ENCODE measurements at places on chromosomes 6 and 20.
A peak's percentile ranks its signal among the peaks of the same experiment; 100 is the strongest.

GRCh38 chr20:2757969-2758368, 42.5 kb downstream of the CPXM1 start:
- no peak for DNase-seq

DNA sequence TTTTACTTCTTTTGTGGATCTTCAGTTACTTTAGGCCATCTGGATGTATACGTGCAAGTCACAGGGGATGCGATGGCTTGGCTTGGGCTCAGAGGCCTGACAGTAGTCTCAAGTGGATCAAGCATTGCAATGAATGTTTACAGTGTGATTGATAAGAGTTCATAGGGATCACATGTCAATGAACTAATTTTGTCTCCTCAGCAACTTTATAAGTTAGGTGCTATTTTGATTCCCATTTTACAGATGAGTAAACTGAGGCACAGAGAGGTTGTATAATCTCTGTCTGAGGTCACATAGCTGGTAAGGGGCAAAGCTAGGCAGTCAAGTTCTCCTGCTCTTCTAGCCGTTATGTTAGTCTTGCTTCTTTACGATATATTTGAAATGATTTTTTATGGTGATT, 13.5 kb downstream of the MEI4 start:
- no peak for DNase-seq

DNA sequence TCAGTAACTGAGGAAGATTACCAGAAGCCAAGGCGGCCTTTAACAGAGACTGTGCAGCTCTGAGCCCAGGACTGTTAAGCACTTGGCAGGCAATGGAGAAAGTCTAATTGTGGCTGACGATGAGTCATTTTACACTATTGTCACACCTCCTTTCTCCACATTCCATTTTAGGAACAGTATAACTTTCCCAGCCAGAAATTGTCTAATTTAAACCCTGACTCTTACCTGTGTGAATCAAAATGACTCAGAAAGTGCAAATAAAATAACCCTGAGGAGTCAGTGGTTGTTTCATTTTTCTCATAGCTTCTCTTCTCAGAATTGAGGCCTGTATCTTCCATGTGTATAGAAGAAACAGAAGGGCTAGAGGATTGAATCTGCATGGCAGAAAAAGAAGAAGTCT, 40.0 kb upstream of the OPN5 start:
- DNase-seq, result no peak

GRCh38 chr6:73929405-73929804, 233.4 kb downstream of the CD109 start:
- DNase-seq, result no peak

GRCh38 chr6:99416892-99417767, 8.0 kb downstream of the PNISR start:
- DNase-seq, result no peak

GRCh38 chr6:162917506-162917905, 189.7 kb downstream of the PACRG start:
- DNase-seq, result peak; percentile 23

GRCh38 chr20:58111310-58112016, 117.0 kb downstream of the ANKRD60 start:
- no peak for DNase-seq

DNA sequence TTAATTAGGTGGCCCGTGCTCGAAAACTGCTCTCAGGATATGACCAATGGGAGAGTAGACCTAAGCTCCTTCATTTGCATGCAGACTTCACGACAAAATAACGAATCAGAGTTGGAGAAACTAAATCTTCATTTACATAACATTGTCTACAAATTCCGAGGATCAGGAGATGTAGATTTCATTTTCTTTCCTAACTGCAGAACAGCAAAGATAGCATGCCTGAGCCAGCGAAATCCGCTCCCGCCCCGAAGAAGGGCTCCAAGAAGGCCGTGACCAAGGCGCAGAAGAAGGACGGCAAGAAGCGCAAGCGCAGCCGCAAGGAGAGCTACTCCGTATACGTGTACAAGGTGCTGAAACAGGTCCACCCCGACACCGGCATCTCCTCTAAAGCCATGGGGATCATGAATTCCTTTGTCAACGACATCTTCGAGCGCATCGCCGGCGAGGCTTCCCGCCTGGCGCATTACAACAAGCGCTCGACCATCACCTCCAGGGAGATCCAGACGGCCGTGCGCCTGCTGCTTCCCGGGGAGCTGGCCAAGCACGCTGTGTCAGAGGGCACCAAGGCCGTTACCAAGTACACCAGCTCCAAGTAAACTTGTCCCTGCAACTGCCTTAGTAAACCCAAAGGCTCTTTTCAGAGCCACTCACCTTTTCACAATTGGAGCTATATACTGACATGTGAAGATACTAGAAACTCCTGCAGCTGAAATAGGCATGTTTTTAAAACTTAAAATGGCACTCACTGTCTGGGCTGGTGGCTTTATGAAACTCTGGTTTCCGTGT, 96.5 kb downstream of the HFE start:
- no peak for DNase-seq

DNA sequence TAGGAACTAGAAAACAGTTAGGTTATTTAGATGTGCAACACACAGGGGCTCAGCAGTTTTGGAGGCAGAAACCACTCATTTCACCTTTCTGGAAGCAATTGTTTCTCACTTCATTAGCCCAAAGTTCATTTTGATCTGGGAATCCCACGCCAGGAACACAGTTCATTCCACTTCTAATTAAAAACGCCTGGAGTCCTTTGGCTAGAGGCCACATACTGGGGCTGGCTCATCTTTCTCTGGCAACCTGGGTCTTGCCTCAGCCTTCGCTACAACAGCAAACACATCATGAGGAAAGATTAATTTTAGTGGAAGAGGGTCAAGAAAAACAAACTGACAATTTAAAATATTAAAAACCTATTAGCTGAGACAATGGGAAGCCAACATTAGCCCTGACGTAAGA, 69.7 kb downstream of the RFPL4B start:
- DNase-seq, result no peak

DNA sequence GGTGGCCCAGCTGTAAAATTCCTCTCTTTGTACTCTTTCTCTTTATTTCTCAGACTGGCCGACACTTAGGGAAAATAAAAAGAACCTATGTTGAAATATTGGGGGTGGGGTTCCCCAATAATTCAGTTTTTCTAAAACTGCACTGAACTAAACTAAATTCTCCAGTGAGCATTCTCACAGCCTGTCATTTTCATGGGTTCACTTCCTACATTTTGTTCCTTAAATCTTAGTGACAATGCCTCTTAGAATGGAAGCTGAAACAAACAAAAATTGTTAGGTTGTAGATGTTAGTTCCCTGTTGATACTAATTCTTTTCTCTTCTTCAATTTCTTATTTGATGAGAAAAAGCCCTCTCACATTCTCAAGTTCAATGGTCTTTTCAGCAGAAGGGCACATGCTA, 35.8 kb upstream of the IFNGR1 start:
- DNase-seq, result no peak

DNA sequence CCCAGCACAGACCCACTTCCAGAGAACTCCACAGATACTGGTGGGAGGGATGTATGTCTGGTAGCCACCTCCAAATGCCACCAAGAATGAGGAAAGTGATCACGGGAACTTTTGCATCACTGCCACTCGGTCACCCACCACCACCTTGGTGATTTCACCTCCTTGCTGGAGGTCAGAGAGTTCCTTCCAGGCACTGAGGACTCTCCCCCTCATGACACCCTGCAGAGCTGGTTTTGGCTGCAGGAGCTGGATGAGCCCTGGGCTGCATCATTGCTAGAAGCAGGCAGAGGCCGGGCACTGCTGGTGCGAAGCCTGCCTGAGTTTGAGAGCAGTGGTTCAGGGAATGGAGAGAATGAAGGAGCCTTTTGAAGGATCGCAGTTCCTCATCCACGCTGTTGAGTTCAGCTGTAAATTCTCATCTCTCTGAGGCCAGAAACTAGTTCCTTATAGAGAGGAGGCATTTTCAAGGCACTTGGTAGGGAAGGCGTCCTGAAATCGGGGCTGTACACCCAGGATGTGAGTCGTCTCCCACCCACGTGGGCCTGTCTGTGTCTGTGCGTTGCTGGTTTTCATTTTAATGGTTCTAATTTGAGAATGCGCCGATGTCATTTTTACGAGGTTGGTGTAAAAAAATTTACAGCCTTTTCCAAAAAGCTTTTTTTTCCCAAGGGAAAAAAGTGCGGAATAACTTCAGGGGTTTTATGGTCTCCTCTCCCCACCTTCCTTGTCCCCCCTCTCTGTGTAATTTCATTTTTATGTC, 25.0 kb downstream of the FOXP4 start:
- DNase-seq, result no peak

DNA sequence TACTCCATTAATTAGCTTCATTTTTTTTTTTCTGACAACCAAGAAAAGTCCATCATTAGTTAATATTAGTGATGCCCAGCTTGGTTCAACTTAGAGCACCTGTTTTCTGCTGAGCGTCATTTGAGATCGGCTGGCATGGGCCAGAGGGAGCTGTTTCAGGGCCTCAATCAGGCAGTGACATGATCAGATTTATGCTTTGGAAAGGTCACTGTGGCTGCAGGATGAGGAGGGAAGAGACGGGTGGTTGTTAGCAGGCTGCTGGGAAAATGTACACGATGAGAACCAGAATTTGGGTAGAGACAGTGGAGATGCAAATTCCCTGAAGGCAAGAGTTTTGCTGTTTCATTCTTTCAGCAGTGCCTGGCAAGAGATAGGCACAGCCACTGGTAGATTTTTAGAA, 4.4 kb upstream of the STX16 start:
- no peak for DNase-seq

DNA sequence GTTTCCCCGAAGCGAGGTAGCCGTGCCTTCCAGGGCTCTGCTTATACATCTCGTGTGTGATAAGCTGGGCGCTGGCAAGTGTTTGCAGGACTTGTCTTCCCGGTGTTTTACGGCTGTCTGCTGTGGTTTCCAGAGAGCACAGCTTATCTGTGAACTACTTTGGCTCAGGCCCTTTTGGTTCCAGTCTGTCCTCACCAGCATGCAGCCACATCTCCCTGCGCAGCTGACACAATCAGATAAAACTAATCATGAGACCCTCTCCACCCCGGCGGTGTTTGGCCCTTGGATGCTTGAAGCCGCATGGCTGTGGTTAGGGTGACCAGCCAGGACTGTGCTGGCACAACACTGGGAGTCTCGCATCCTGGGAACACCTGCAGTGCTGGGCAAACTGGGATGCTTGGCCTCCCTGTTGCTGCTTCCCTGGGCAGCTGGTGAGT, 241.8 kb upstream of the FOXQ1 start:
- DNase-seq, result no peak

DNA sequence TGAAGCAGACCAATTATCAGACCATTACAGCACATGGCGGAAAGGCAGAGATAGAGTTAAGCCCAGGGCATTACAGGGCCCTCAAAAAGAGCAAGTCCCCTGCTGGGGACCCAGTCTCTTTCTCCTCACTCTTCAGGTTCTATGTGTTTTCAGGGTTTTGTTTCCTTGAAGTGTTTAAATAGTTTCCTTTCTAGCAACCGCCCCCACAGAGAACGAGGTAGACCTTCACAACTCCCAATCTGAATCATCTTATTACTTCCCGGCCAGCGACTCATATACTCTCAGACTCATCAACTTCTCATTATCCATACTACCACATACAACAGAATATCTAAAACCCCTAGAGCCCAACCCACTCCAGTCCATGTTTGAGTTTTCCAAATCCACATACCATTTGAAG, 526.6 kb upstream of the ARID1B start:
- DNase-seq, result no peak

DNA sequence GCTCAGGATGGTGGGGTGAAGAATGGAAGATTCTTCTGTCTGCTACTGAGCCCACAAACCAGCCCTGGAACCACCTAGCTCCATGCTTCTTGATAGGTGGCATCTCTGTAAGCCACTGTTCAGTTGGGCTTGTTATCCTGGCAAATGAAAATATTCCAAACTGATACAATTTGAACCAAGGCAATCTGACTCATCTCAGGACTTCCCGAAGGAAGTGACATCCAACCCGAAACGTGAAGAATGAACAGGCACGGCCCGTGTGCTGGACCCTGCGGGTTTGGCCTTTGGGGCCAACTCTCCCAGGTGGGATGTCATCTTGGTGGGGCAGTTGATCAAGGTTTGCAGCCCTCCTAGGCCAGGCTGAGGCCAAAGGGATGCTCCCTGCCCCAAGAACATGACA, 160.3 kb downstream of the PREX1 start:
- DNase-seq, result no peak

- DNase-seq, result no peak
These were observed 172.7 kb downstream of the BMP7 start for GRCh38 chr20:57093766-57094165.

GRCh38 chr6:47221565-47221964, 88.1 kb downstream of the TNFRSF21 start:
- DNase-seq, result no peak

DNA sequence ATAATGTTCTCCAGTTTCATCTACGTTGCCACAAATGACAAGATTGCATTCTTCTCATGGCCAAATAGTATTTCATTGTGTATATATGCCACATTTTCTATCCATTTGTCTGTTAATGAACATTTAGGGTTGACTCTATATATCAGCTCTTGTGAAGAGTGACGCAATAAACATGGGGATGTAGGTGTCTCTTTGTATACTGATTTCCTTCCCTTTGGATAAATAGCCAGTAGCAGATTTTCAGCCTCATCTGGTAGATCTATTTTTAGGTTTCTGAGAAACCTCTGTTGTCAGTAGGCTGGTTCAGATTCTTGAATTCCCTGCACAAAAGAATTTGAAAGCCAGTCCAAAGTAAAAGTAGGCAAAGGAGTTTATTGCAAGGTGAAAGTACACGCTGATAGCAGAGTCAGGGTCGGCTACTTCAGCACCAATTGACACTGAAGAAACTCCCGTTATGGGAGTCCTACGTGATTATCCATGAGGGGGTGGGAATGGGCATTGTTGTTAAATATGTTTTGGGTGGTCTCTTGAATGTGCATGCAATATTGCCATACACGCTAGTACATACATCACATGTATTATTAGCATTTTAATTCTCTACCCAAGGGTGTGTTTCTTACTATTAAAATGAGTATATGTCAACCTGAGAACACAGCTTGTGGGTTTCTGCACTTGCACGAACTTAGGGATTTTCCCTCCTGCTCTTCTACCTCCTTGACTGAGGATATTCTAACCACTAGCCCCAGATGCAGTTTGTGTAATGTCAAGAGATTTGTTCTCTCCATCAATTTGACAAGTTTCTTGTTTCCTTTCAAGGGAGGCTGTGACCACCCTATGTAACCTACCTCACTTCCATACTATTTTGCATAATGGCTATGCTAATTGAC, 14.4 kb upstream of the SLC17A2 start:
- no peak for DNase-seq

DNA sequence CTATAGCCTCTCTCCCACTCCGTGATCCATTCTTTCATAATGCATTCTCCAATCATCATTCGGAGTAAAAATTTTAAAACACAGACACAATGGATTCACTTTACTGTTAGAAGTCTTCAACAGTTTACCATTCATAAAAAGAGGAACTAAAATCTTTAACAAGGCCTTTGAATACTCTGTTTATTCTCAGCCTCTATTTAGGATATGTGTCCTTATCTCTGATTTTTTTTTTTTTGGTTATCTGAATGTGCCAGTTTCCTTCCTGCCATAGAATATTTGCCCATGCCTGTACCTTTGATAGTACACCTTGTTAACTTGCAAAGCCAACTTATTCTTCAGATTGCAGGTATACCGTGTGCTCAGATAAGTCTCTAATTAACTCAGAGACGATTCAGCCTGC, 11.1 kb downstream of the CRISP1 start:
- DNase-seq, result no peak

GRCh38 chr6:47234266-47234933, 75.3 kb downstream of the TNFRSF21 start:
- no peak for DNase-seq
